ENCODE measurements at places on chromosomes 1 and 21. TPM values are rescaled to one million over a fixed set of nuclear protein-coding genes. Genes with fewer than 3 reads are reported as not detected.

Gene PIK3CD
- 12.5 TPM for total RNA-seq

Gene MANEAL
- 0.30 TPM for total RNA-seq

Gene SPRR2E
- total RNA-seq: not detected

Gene ZBTB37
- 1.2 TPM for total RNA-seq

Gene HPDL
- 7.1 TPM for total RNA-seq

Gene LCE1B
- not detected for total RNA-seq

Gene LIPI
- not detected for total RNA-seq

Gene FCGR2B
- not detected for total RNA-seq

Gene RNU1-1
- under 0.01 TPM for total RNA-seq

Gene NUCKS1
- total RNA-seq: 65.3 TPM

Gene OXCT2
- 1.5 TPM for total RNA-seq

Gene TRABD2B
- not detected for total RNA-seq

Gene RNU1-3
- total RNA-seq: under 0.01 TPM

Gene PRRX1
- total RNA-seq: 57.8 TPM

Gene CLEC20A
- total RNA-seq: not detected

Gene WNT4
- total RNA-seq: not detected

Gene KAZN
- total RNA-seq: 2.7 TPM

Gene CD84
- not detected for total RNA-seq

Gene NID1
- total RNA-seq: 69.0 TPM

Gene TMEM200B
- 17.1 TPM for total RNA-seq

Gene RHCE
- 0.50 TPM for total RNA-seq

Gene ADGRL2
- 18.9 TPM for total RNA-seq

Gene ITSN1
- total RNA-seq: 29.9 TPM

Gene ID3
- 139 TPM for total RNA-seq

Gene ITLN1
- total RNA-seq: not detected

Gene PIGV
- 18.0 TPM for total RNA-seq

Gene KISS1
- 7.6 TPM for total RNA-seq

Gene CSMD2
- total RNA-seq: under 0.01 TPM

Gene AGMAT
- 2.1 TPM for total RNA-seq

Gene CENPF
- total RNA-seq: 38.8 TPM

Gene GPX7
- total RNA-seq: 55.5 TPM

Gene ATP6V1G3
- not detected for total RNA-seq

Gene CD101
- not detected for total RNA-seq

Gene DSCAM
- under 0.01 TPM for total RNA-seq

Gene CCDC185
- not detected for total RNA-seq

Gene MYOC
- not detected for total RNA-seq

Gene SPATA1
- not detected for total RNA-seq

Gene TSPAN2
- total RNA-seq: not detected

Gene GBP5
- total RNA-seq: not detected

Gene GNL2
- 40.3 TPM for total RNA-seq

Gene ST6GALNAC5
- total RNA-seq: 0.15 TPM

Gene SMIM1
- 10.9 TPM for total RNA-seq

Gene HRNR
- total RNA-seq: not detected

Gene GNAT2
- total RNA-seq: 0.30 TPM

Gene CFHR4
- not detected for total RNA-seq

Data from bronchus fibroblast of lung (primary cell).